ENCODE measurements at places on chromosomes 3 and 15.

DNA sequence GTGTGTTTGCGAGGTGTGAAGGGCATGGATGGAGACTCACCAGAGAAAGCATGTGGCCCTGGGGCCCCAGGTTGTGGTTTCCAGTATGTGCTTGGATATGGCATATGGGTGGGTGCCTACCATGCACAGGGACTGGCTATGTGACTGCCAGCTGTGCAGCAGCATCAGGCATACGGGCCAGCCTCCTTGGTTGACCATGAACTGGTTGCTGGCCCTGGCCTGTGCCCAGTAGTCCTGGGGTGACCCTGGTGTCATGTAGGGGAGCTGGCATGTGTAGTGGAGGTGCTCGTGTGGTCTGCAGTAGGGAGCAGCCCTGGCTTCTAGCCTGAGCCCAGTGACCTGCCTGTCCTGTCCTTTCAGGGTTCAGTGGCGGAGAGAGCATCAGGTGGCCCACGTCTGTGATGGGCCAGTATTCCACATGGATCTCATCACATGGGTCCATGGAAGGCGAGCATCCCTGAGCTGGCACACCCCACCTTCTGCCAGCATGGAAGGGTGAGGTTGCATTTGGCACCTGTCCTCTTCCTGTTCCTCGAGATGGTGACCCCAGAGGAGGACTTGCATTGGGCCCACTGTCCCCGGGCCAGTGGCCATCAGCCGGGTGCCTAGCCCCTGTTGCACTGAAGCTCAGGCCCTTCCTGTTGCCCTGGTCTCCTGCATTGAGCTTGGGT is 228.9 kb downstream of the SNRPN start:
- DNase-seq = no peak

DNA sequence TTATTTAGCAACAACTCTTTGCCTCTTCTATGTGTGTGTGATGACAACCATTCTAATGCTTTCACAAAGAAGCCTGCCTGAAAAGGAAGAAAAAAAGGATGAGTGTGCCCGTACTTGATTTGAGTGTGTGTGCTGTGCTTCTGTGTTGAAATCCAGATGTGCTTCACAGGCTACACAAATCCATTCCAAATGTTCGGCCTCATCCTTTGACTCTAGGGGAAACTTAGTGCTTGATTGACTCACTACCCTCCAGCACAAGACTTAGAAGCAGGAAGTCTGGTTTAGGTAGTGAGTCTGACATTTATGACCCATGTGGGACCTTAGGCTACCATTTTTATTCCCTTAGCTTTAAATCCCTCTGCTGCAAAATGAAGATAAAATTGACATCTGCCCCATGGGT is 108.8 kb upstream of the PLAAT1 start:
- DNase-seq = no peak

GRCh38 chr3:190366133-190366532 is 21.8 kb upstream of the CLDN16 start:
- DNase-seq = no peak

- DNase-seq = peak; percentile 38
Measured at GRCh38 chr3:45665101-45665572, 24.1 kb upstream of the SACM1L start.

DNA sequence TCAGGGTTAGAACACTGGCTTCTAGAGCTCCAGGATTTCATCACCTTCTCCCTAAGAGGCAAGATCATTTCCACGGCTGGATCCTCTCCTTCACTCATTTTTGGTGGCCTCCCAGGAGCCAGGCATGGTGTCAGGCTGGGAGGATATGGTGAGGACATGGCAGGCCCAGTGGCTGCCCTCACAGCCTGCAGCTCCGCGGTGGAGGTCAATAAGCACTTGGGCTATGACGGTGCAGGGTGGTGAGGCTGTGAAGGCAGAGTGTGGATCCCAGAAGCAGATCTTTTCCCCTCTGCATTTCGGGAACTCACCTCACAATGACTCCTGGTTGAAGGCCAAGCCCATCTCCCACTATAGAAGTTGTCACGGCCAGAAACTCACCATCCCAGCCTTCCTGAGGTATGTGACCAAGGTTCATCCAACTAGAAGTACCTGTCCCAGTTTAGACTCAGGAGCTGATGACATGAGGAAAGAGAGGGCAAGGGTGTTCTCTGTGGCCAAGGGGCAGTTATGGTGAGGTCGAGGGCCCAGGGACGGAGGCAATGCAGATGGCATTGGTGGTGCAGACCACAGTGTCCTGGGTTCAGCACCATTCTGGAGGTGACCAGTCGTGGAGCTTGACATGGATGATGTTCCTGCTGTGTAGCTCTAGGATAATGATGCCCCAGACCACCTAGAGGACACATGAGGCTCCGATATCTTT is 100.1 kb upstream of the SMAD3 start:
- DNase-seq = no peak

GRCh38 chr3:22361521-22361920 is 610.5 kb upstream of the ZNF385D start:
- no peak for DNase-seq

- DNase-seq = peak; percentile 3
Measured at GRCh38 chr3:69458803-69459365, 73.0 kb upstream of the FRMD4B start.

GRCh38 chr15:39998511-39999077 is 40.4 kb downstream of the SRP14 start:
- DNase-seq = no peak

GRCh38 chr3:63863150-63864007 is at the start of the genes ATXN7 and THOC7:
ATXN7 (plus strand) TSS chr3:63863867; CDS start chr3:63912599, 48,732 bp downstream.
THOC7 (minus strand) TSS chr3:63863805; CDS start chr3:63863790, 15 bp downstream.
- peak; percentile 11 for DNase-seq

- no peak for DNase-seq
Measured at GRCh38 chr3:101138817-101139216, 145.6 kb upstream of the ABI3BP start.

DNA sequence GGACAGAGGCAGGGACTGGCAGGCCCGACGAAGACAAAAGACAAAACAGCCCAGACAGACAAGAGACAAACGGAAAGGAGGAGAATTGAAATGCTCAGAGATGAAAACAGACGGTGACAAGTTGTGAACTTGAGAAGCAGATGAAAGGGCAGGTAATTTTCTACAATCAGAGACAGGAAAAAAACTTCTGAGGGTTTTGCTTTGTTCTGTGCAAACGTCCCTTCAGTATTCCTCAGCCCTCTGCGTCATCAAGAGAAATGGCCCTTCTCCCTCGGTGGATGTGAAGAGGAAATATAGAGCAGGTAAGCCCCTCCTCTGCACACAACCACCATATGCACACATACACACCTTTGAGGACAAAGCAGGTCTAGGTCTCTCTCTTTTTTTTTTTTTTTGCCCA is 206.6 kb downstream of the UACA start:
- DNase-seq = no peak

DNA sequence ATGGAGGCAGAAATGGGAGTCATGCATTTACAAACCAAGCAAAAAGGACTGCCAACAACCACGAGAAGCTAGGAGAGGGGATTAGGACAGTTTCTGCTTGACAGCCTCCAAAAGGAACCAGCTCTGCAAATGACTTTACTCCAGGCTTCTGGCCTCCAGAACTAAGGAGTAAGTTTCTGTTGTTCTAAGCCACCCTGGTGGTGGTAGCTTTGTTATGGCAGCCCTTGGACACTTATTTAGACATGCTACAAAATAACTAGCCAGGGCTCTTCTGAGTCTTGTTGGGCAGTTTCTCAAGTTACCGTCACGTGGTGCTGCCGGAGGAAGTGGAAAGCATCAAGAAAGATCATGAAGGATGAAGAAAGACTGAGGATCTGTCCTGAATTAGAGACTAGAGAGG is 386.5 kb downstream of the LRTM1 start:
- no peak for DNase-seq

DNA sequence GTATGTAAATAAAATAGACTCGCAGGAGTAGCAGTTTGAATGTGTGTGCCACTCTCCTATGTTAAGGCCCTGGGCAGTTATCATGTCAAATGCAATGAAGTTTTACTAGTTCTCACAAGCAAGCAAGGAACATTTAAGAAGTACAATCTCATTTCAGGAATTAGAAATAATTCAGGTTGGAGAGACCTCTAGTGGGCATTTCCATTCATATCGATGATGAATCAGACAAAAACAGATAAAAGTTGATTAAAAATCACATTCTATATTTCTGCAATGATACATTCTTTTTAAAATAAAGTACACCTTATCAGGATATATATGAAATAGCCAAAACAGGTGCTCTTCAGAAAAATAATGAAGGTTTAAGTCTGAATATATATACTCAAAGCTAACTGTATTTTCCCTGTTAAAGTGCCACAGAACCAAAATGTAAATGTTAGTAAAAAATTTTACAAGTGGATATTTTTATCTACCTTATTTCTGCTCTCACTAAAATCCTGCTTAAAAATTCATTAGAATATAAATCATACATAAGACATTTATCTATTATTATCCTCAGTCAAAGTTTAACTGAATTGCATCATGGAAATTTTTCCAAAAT is 492.4 kb upstream of the FRG2C start:
- DNase-seq = no peak

- DNase-seq = no peak
Measured at GRCh38 chr3:37509069-37509468, 334.7 kb upstream of the LRRFIP2 start.

DNA sequence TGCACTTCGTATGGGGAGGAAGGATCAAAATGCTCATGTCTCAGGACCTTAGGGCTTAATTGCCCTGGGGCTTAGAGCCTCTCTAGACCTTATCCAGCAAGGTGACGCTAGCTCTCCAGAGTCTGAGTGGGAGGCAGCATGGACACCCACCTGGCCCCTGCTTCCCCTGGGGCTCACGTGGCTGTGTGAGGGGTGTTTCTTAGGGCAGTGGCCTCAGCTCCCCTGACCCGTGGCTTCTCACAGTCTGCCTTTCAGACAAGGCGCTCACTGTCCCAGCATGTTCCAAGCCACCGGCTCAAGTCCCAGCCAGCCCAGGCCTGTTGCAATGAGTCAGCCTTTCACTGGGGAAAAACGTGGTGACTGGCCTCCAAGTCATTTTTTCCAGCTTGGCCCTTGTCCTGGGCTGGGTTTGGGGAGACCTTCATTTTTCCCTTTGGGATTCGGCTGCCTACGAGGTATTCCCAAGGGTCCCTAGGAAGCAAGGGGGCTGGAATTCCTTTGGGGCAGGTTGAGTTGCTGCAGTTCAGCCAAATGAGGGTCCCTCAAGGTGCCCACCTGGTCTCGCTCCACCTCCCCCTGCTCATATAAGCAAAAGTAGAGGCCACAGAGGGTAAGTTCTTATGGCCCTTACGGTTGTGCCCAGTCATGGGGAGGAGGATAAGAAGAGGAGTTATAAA is 15.7 kb downstream of the BHLHE40 start:
- no peak for DNase-seq

DNA sequence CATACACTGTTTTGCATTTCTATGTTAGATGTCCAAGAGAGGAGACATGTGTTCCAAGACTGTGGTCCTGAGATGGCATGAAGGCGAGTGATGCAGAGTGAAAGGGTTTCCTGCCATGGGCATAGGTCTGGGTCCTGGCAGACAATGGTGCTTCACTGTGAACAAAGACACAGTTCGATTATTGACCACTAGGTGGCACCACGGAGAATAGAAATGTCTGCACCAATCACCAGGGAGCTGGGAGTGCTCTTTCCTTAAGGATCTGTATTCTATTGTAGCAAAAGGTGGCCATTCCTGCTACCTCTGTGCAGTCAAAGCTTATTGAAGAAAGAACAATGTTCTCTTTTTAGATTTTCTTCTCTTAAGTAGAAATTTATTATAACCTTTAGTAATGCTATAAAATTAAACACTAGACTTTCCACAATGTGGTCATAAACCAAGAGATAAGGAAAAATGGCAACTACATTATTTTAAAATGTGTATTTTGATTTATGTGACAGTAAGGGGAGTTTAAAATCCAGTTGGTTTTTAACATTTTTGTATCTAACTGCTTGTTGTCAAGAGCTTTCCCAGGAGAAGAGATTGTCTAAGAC is 88.7 kb downstream of the GABRG3 start:
- peak; percentile 67 for DNase-seq

DNA sequence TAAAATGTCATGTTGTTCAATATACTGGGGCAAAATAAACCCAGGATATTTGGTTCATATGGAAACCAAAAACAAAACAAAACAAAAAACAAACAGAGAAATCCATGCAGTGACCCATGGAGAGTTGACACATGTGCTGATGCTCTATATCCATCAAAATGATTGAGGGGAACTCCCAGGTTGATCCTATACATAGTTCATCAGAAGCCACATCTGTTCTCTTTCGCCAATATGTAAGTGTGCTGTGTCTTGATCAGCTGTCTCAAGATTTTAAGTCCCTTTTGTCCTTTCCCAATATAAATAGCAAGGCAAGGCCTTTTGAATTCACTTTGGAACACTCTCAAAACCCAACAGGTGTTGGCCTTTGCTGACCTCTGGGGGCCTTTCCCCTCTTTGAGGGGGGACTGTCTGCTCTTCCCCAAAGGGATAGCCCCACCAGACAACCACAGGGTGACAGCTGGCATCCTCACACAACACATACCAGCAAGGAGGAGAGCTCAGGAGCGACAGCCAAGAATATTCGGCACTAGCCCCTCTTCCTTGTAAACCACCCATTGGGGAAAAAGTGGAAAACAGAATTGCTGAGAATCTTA is 209.4 kb upstream of the CD96 start:
- peak; percentile 10 for DNase-seq

GRCh38 chr3:195900436-195901355 is 7.7 kb downstream of the TNK2 start:
- no peak for DNase-seq

DNA sequence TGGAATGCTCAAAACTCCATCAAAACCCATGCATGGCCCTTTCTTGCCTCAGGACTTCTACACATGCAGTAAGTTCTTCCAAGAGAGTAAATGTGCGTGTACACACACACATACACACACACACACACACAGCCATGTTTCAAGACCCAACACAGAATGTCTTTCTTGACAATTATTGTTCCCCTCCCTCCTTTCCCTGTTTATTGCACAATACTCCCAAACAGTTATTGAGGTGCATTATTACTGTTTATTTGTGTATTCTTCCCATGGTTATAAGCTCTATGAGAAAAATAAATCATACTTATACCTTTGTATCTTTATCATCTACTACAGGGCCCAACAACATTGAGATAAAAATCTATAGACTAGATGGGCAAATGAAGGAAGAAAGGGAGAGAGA is 523.8 kb upstream of the NAALADL2 start:
- no peak for DNase-seq

DNA sequence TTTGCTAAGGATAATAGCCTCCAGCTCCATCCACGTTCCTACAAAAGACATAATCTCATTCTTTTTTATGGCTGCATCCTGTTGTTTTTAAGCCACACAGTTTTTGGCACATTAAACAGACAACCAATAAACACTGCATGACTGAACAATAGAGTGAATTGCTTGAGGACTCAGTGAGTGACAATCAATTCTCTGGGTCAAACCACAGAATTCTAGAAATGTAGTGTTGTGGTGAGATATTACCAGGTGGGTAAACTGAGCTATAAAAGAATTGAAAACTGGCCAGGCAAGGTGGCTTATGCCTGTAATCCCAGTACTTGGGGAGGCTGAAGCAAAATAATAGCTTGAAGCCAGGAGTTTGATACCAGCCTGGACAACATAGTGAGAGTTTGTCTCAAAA is 154.7 kb upstream of the CADPS start:
- DNase-seq = no peak

DNA sequence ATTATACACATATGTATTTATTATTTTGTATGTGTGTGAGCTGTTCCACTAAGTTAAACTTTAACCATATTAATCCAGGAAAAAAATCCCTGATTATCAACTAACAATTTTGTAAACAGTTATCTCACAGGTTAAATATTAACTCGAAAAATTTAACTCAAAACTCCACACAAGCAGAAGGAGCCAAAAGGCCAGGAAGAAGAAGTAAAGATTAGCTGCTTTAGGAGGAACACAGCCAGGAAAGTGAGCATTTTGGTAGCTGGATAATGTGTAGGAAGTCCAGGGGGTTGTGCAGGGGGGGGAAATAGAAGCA is 425.0 kb downstream of the TIGIT start:
- no peak for DNase-seq

All from NCI-H2171 treated with DMSO at 0.1 percent for 48 hours (cell line).